ENCODE measurements at places on chromosomes 11 and 22.

GRCh38 chr11:13316528-13316961 is 39.0 kb downstream of the BMAL1 start:
- DNase-seq: no peak

DNA sequence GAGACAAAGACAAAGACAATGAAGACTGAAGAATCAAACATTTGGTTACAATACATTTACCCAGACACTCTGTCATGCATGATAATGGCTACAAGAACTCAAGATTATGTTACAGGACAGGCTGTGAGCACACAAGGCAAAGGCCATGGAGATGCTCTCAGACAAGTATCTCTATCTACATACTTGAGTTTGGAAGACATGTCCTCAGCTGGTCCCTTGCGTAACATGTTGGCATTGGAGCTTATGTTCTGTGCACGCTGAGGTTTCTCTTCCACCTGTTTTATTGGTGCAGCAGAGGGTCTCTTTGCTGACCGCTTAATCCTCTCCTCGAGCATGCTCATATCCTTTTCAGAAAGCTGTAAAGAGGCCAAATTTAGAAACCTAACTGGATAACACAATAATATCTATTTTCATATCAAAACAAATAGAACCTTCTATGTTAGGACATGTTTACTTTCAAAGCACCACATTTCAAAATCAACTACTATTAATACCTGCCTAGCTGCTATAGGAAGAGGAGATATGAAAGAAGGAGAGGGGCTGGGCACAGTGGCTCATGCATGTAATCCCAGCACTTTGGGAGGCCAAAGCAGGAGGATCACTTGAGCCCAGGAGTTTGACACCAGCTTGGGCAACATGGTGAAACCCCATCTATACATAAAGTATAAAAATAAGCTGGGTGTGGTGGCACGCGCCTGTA is 41.6 kb downstream of the F2 start:
- no peak for DNase-seq

DNA sequence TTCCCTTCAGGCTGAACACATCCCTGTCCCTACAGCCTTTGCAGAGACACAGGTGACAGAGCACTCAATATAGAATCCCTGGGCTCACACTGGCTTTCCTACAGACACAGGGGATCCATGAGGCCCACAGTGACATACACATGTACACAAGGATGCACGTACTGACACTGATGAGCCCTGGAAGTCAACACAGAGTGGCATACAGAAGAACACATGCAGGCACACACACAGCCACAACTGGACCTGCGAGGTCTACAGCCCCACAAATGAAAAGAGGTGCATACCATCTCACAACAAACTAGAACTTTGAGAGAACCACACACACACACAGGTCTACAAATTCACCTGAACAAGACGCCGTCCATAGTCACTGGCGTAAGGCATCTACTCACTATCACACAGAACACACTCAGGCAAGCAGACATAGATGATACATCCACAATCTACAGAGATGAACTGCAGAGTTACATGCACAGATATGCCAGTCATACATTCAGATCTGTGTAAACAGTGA is 3.5 kb upstream of the ZNF74 start:
- no peak for DNase-seq

GRCh38 chr11:124761301-124762104 is 587 bp downstream of the ESAM start:
- DNase-seq: no peak

- DNase-seq: no peak
Observed at GRCh38 chr22:40200795-40201530, 23.2 kb downstream of the TNRC6B start.

GRCh38 chr11:43947003-43947500 is 4.6 kb downstream of the C11orf96 start:
- DNase-seq: no peak

GRCh38 chr11:65789230-65790103 is 2.6 kb downstream of the OVOL1 start:
- DNase-seq: no peak
